ENCODE measurements at places on chromosomes 1 and 21.
A peak's percentile ranks its signal among the peaks of the same experiment; 100 is the strongest.

DNA sequence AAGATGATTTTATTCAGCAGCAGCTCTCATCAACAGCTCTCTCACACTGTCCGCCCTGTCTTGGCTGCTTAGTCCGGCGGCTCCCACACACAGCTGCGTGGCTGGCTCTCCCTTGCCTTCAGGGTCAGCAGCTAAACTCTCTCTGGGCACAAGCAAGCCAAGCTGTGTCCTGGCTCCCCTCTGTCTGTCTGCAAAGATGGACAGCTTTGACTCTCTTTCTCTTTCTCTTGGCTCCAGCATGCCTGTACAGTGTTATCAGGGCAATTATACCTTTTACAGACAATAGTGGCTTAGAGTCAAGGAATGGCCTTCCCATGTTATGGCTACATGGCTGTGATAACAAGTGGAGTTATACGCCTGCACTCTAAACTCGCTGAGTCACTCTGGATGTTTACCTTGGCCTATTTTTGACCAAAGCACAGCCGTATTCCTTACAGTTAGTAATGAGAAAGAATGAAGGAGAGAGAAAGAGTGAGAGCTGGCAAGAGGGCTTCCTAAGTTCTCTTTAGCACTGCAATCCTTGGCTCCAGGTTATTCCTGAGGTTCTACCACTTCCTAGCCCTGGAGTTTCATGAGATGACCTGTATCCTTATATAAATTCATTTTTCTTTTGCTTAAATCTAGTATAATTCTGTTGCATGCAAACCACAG, 59.9 kb upstream of the ZSWIM5 start:
- no peak for DNase-seq

GRCh38 chr21:40015818-40016217, 148.6 kb downstream of the PCP4 start:
- DNase-seq = no peak

GRCh38 chr1:25811384-25812082, 8.2 kb upstream of the MTFR1L start:
- DNase-seq = no peak

DNA sequence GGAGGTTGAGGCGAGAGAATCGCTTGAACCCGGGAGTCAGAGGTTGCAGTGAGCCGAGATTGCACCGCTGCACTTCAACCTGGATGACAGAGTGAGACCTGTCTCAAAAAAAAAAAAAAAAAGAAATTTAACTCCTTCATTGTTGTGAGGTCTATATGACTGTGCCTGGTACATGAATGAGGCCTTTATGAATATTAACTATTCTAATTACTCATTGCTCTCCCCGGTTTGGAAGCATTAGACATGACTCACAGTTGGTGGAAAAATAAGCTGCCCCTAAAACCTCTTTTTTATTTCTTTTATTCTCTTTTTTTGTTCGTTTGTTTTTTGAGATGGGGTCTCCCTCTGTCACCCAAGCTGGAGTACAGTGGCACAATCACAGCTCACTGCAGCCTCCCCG, 3.3 kb downstream of the NPPB start:
- DNase-seq = no peak

DNA sequence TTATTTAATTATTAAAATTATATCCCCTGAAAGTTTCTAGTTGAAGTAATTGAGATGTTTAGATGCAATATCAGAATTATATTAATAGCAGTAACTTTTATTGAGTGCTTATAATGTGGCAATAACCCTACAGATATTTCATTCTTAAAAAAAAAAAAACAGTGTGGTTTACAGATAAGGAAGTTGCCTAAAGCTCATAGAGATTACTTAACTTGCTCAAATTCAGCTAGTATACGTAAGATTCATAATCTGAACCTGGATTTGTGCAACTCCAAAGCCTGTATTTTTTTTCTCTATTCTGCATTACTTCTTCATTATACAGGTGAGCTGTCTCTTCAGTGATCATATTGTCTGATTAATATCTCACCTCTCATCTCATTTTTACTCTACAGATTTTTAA, 156.0 kb upstream of the PTBP2 start:
- peak; percentile 63 for DNase-seq

DNA sequence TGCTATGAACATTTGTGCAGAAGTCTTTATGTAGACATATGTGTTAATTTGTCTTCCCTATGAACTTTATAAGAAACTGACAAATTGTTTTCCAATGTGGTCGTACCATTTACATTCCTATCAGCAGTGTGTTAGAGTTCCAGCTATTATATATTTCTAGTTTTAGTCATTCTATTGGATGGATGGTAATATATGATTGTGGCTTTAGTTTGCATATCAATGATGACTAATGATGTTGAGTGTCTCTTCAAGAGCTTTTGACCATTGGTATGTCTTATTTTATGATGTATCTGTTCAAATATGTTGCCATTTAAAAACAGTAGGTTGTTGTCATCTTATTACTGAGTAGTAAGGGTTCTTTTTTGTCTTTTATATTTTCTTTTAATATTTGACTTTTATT, 16.2 kb upstream of the ZNF326 start:
- no peak for DNase-seq

GRCh38 chr1:1666526-1666925, 7.7 kb upstream of the CDK11B start:
- no peak for DNase-seq

DNA sequence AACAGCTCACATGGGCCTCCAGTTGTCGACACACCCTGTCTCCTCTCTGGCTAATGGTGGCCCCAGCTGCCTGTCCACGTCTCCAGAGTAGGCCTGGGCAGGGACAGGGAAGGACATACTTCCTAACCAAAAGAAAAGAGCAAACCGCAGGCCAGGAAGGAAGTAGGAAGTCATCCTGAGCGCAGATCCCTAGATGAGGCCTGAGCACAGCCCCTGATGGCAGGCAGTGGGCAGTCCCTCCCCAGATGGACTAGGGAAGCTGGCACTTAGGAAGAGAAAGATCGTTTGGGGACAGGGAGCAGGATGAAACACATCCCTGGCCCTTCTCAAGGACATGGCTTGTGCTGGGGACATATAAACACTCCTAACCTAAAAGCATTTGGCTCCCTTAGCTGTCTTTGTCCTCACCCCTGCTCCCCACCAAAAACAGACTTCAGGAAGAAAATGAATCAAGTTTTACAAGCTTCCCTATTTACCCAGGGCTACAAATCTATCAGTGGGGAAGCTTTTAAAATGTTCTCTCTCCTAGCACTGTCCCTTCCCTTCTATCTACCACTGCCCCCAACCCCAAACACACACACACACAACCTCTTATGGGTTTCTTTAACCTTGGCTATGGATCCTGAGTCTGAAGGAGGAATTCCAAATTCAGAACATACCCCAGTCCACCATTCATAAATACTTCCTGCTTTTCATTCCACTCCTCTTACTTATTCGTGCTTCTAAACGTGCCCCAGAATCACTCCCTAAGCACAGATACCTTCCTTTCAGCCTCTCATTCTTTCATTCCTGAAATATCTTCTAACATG, 21.1 kb downstream of the SSBP3 start:
- no peak for DNase-seq

DNA sequence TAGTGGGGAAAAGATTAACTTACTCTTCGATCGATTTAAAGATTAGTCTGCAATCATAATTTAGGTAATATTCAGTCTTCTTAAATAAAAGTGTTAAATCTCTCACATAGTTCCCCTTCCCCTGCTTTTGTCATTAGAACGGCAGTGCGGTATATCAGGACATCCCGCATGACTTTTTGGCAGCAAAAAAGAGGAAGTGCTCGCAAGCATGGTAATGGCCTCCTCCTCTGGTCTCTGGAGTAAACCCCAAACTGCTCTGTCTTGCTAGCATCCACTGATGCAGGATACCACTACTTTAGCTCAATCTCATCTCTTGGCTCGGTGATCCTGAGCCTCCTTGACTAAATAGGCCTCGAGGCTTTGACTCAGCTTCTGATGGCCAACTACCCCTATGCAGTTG, 78.7 kb upstream of the VAV3 start:
- peak; percentile 69 for DNase-seq

DNA sequence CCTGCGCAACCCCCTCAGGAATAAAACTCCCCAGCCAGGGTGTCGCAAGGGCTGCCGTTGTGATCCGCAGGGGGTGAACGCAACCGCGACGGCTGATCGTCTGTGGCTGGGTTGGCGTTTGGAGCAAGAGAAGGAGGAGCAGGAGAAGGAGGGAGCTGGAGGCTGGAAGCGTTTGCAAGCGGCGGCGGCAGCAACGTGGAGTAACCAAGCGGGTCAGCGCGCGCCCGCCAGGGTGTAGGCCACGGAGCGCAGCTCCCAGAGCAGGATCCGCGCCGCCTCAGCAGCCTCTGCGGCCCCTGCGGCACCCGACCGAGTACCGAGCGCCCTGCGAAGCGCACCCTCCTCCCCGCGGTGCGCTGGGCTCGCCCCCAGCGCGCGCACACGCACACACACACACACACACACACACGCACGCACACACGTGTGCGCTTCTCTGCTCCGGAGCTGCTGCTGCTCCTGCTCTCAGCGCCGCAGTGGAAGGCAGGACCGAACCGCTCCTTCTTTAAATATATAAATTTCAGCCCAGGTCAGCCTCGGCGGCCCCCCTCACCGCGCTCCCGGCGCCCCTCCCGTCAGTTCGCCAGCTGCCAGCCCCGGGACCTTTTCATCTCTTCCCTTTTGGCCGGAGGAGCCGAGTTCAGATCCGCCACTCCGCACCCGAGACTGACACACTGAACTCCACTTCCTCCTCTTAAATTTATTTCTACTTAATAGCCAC, 696 bp downstream of the TGFB2 start:
- no peak for DNase-seq

DNA sequence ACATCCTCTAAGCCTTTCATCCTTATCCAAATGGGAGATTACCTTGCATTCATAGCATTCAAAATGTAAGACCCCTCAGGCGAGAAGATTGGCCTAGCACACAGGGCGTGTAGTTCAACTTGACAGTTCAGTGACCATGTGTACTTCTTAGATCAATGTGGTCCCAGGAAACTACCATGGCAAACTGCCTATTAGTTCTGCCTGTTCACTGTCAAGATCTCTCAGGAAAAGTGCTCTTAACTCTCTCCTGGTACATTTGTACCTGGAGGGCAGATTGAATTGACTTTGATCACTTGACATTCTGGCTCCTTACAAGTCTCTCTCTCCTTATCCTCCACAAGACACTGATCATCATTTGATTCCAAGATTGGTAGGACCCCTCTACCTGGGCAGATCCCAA, 122.4 kb downstream of the CDC7 start:
- DNase-seq = no peak

DNA sequence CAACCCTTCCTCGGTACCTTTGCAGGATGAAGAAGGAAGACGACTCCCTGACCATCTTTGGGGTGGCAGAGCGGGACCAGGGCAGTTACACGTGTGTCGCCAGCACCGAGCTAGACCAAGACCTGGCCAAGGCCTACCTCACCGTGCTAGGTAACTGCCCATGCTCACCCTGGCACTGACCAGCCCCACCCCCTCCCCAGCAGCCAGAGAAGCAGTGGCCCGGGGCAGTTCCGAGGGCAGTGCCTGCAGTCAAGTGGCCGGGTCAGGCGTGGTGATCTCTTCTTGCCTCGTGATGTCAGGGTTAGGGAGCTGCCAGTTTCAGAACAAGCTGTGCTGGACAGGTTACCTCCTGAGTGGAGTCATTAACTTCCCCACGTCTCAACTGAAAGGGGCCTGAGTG, 66.4 kb upstream of the CNTN2 start:
- DNase-seq = no peak

GRCh38 chr1:101507547-101507971, 270.7 kb downstream of the S1PR1 start:
- DNase-seq = peak; percentile 1

- no peak for DNase-seq
These were observed 60.5 kb downstream of the ATP1A1 start for GRCh38 chr1:116433275-116434257.

DNA sequence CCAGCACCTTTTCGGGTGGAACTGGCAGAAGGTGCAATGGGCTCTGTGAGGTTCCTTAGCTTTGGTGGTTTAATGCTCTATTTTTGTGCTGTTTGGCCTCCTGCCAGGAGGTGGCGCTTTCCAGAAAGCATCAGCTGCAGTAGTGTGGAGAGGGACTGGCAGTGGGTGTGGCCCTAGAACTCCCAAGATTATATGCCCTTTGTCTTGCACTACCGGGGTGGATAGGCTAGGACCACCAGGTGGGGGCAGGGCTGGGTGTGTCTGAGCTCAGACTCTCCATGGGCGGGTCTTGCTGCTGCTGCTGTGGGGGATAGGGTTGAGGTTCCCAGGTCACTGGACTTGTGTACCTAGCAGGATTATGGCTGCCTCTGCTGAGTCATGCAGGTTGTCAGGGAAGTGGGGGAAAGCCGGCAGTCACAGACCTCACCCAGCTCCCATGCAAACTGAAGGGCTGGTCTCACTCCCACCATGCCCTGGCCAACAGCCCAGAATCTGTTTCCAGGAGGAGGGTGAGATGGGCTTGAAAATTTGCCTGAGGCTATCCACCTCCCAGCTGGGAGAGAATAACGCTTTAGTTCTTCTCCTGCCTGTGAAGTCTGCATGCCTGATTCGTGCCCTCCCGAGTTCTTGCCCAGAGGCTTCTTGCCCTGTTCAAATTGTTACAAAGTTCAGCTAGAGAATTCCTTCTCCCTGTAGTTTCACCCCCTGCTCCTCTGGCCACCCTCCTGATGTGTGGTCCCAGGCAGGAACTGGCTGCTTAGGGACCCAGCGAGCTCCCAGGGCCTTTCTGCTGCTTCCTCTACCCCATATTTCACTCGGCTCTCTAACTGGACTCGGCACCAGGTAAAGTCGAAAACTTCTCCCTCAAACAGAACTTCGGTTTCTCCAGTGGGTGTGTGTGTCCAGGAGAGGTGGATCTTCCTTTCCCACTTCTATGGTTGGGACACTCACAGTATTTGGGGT, 76.5 kb upstream of the BTG3 start:
- DNase-seq = peak; percentile 6

DNA sequence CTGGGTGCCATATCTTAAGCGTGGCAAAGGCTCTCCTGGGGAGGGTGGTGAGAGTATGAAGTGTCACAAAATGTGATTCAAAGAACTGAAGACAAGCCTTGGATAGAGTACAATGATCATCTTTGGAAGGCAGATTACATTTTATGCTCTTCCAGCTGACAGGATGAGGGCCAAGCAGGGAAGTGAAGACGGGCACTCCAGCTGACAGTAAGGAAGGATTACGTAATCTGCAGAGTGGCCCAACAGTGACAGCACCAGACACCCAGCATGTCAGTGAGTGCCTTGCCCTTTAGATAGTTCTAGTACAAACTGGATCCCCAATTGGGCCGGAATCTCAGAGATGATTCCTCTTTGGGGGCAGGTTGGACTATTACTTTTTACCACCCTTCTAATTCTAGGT, 52.7 kb downstream of the UBE2T start:
- DNase-seq = no peak

- peak; percentile 91 for DNase-seq
These were observed 252.4 kb downstream of the TOMM20 start for GRCh38 chr1:234875953-234876855.

DNA sequence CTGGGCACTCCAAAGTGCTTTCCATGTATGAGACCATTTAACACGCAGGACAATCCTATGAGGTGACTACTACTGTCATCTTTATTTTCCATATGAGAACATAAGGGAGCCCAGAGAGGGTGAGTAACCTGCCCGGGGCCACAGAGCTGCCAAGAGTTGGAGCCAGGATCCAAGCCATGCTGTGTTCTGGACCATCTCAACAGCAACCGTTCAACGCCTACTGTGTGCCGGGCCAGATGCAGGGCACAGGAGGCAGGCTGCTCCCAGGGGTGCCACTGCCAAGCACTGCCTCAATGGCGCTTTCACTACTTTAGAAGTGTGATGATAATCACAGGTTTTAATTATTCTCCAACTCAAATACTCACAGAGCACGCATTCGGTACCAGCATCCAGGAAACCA, 3.8 kb downstream of the ALDH4A1 start:
- DNase-seq = no peak

Data from inflammatory macrophage treated with lipopolysaccharide for 4 hours (primary cell).